ENCODE measurements at places on chromosomes 3 and 15.
A peak's percentile ranks its signal among the peaks of the same experiment; 100 is the strongest.

DNA sequence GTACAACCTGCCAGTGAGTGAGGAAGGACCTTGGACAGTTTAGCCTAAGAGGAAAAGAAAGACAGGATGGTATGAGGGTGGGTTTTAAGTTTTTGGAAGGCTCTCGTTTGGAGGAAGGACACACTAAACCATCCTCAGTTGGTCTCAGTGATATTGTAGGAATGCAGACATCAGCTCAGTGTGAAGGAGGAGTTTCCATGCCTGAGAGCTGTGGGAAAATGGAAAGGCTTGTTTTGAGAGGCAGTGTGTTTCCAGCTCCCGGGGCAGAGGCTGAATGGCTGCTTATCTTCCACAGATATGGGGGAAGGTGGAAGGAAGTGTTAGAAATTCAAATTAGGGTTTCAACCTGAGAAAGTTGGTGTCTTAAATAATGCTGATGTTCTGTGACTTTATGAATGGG is 89.6 kb upstream of the MYZAP start:
- no peak for DNase-seq

- no peak for DNase-seq
Observed at GRCh38 chr15:68307131-68307928, 29.8 kb downstream of the FEM1B start.

- no peak for DNase-seq
Observed at GRCh38 chr15:31317421-31318327, 9.0 kb upstream of the KLF13 start.

- DNase-seq = no peak
Observed at GRCh38 chr3:154285221-154285620, 39.1 kb downstream of the DHX36 start.

GRCh38 chr3:160061525-160061924 is 72.9 kb downstream of the IL12A start:
- DNase-seq = no peak

DNA sequence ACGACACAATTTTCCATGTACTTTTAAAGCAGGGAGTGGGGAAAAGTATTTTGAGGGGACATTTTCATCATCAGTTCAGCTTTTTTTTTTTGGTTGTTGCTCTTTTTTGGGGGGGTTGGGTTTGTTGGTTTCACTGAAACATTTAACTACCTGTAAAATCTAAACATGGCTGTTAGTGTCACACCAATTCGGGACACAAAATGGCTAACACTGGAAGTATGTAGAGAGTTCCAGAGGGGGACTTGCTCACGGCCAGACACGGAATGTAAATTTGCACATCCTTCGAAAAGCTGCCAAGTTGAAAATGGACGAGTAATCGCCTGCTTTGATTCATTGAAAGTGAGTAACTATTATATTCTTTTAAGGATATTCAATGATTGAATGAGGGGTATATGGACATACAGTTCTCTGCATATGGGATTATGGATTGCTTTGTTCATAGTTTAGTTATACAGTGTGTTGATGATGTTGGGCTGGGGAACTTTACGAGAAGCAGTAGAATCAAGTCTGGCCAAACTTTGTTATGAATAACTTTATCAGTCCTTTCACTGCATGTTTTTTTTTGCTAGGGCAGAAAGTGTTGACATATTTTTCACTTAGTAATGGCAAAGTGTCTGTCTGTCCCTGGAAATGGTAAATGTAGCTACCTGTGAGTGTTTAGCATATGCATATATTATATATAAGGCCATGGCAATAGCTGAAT is 31.5 kb downstream of the MBNL1 start:
- no peak for DNase-seq

GRCh38 chr15:93497291-93497690 is 408.3 kb upstream of the RGMA start:
- DNase-seq = no peak

DNA sequence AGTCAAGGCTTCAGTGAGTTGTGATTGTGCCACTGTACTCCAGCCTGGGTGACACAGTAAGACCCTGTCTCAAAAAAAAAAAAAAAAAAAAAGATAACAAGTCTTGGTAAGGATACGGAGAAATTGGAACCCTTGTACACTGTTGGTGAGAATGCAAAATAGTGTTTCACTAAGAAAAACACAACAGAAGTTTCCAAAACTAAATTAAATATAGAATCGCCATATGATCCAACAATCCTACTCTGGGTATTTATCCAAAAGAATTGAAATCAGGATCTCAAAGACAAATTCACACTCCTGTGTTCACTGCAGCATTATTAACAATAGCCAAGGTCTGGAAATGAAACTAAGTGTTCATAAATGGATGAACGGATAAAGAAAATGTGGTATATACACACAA is 149.4 kb downstream of the ERC2 start:
- DNase-seq = no peak

- DNase-seq = no peak
Observed at GRCh38 chr3:159731254-159731653, 257.4 kb upstream of the IL12A start.

- DNase-seq = peak; percentile 77
Observed at GRCh38 chr15:69976366-69976994, 121.2 kb downstream of the TLE3 start.

DNA sequence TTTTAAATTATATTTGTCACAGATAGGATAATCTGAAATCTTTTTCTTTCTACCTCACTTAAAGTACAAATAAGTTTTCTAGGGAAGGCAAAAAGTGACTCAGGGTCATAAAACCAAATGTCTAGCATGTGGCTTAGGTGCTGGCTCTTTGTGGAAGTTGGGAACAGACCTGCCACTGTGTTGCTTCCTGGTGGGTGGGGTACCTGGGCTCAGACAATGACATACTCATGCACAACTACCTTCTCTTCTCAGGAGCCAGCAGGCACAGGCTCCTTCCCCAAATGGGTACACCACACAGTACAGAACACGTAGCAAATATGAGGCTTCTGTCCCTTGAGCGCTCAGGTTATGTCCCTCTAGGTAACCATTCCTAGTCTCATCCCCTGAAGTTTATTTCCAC is 40.1 kb upstream of the MUC13 start:
- DNase-seq = no peak

DNA sequence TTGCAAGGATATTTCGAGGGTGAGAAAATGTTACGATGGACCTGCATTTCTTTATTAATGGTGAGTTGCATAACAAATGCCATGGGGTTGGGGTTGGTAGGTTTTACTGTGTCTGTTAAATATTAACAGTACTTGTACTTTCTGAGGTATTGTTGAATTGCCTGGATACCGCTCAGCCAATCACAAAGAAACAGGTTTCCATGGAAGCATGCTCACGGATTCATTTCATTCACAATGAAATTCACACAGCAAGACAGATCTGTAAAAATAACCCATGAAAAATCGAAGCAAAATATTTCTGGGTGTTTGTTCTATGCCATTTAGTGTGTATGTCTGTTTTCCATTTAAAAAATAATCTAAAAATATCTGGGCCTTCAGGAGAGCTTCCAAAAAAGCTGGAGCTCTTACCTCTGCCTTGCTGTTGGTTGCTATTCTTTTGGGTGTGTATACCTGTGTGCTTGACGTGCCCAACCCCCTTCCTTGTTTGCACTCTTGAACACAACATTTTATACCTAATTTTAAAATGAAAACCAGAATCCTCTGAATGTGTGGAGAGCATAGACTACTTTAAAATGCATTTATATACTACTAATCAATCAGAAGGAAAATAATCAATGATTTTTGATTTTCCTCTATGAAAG is 479.8 kb upstream of the TBL1XR1 start:
- DNase-seq = no peak

GRCh38 chr15:87986776-87987175 is 269.8 kb downstream of the NTRK3 start:
- no peak for DNase-seq

- DNase-seq = no peak
Observed at GRCh38 chr3:112583105-112583504, 21.3 kb downstream of the SLC35A5 start.

GRCh38 chr15:25734680-25735355 is 128.3 kb downstream of the ATP10A start:
- no peak for DNase-seq

DNA sequence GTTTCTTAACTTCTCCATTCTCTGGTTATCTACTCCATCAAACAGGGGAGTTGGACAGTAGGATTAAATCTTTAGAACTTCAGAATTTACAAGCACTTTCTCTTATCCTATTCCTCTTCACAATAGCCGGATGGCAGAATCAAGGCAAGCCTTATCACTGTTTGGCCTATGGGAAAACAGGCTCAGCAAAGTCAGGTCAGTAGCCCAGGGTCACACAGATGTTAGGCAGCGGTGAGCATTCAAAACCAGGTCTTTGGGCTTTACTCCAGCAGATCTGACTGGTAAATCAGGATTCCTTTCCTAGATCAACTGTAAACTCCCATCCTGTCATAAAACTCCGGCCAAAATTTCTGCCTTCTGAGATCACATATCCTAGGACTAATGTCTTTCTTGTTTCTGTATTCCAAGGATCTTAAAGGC is 258.4 kb downstream of the OPA1 start:
- no peak for DNase-seq

- DNase-seq = no peak
Observed at GRCh38 chr3:190097025-190097424, 23.7 kb downstream of the P3H2 start.

GRCh38 chr3:13141183-13141582 is 68.0 kb upstream of the IQSEC1 start:
- DNase-seq = no peak

- DNase-seq = peak; percentile 30
Observed at GRCh38 chr3:65785065-65785645, 253.6 kb downstream of the MAGI1 start.

- DNase-seq = no peak
Observed at GRCh38 chr3:35817216-35817615, 177.9 kb downstream of the ARPP21 start.

DNA sequence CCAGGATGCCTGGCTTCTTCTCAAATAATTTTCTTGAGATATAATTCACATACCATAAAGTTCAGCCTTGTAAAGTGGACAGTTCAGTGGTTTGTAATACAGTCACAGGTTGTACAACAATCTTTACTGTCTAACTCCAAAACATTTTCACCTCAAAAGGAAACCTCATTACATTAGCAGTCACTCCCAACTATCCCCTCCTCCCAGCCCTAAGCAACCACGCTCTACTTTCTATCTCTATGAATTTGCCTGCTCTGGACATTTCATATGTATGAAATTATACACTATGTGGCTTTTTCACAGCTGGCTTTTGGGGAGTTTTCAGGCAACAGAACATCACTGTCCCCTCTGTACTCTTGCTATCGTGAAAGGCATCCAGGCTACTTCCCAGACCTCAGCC is 17.5 kb downstream of the TGM5 start:
- DNase-seq = no peak

DNA sequence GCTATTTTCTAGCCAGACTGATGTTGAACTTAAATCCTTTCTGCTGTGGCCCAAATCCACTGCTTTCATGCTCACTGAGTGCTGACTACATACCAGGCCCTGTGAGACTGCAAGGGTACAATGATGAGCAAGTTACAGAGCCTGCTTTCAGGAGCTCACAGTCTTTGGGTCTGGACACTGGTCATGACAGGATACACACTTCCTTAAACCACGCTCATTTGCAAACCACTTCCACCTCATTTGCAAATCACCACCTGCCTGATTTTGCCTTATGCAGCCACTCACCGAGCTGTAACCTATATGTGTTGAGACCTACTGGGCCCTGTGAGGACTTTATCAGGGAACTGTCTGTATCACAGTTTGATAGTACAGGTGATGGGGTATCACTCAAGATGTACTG is 50.2 kb upstream of the LRRC58 start:
- DNase-seq = no peak

DNA sequence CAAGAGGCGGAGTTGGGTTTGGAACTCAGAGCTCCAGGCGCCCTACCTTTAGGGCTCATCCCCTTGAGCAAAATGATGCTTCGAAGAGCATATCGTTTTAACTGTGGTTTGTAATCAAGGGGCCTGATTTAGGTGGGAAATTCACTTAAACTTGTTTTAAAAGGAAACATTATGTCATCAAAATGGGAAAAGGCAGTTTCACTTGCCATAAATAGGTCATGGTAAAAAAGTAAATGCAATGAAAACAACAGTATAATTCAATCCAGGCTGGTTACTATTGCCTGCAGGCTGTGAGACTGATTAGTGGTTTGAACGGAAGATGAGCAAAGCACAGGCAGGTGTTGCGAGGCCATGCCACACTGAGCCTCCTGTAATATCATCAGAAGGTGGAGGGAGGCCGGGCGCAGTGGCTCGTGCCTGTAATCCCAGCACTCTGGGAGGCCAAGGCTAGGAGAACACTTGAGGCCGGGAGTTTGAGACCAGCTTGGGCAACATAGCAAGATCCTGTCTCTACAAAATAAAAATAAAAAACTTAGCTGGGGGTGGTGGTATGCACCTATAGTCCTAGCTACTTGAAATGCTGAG is 2.1 kb downstream of the HDAC11 start:
- DNase-seq = no peak

DNA sequence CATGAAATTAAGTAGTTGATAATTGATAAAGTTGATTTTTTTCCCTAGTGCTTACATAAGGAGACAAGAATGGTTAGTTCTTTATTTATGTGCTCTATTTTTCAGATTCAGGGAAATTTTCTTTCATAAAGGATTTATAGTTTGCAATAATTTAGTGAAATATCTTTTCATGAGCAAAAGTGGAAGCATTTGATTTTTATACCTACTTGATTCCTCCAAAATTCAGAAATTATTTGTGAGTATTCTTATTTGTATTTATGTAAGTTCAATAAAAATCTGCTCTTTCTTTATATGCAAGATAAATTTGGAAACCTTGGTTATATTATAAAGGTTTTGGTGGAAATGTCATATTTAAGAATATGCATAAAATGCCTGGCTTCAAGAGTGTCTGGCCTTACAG is 14.7 kb upstream of the SLCO2A1 start:
- no peak for DNase-seq

DNA sequence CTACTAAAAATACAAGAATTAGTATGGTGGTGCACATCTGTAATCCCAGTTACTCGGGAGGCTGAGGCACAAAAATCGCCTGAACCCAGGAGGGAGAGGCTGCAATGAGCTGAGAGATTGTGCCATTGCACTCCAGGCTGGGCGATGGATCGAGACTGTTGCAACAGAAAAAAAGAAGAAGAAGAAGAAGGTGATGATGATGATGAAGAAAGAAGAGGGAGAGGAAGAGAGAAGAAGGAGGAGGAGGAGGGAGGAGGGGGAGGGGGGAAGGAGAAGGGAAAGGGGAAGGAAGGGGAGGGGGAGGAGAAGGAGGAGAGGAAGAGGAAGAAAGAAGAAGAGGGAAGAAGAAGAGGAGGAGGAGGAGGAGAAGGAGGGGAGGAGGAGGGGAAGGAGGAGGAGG is 33.2 kb upstream of the ZNF710 start:
- no peak for DNase-seq

GRCh38 chr3:169710619-169711018 is 47.1 kb upstream of the MECOM start:
- DNase-seq = no peak

DNA sequence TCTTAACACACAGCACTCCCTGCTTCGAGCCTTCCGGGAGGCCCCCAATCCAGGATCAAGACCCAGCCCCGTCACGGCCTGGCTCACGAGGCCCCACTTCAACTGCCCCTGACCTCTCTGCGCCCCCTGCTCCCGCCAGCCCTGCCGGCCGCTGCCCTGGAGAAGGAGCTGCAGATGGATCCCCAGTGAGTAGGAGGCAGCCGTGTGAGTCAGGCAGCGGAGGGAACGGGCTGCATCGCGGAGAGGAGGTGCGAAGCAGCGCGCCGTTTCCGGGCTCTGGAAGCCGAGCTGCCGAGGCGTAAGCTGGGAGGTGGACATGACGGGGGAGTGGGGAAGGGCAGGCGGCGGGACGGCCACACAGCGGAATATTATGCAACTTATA is 133.4 kb downstream of the TPRA1 start:
- DNase-seq = no peak
